NCI-H187 (cell line): ENCODE measurements at places on chromosomes 1 and 21.

- DNase-seq, result no peak
Observed at GRCh38 chr1:207811920-207812720, 60.3 kb downstream of the CD46 start.

DNA sequence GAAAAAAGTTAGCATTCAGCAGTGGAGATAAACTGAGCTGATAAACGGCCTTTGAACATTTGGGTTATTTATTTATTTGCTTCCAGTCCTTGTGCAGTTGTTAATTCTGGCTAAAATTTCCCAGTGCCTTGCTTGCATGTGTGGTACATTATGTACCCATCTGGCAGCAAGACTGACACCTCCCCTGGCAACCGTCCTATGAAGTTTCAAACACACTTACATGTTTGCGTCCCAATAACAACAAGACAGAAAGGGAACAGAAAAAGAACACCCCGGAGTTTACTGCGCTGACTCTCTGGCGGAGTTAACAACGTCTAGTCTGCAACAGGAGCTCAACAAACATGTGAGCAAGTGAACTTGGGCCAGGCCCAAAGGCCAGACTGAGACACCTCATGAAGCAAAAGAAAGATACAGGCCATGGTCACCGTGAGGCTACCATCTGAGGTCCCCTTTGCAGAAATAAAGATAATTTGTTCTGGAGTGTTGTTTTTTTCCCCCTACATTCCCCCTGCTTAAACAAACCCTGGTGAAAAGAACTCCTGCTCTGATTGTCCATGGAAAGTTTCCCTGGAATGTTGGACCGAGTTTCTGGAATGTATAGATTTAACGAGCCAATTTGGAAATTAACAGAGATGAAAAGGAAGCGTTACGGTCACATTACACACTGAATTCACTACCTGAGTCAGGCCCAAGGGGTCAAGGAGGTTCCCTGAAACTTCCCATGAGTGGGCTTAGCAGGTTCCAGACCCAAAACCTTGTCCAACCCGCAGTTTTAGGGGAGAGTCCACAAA is 33.4 kb downstream of the TRABD2B start:
- DNase-seq, result no peak

- DNase-seq, result peak; percentile 70
Observed at GRCh38 chr1:204398197-204399125, 13.2 kb downstream of the PPP1R15B start.

- DNase-seq, result peak; percentile 87
Observed at GRCh38 chr1:181101581-181102226, 13.2 kb downstream of the IER5 start.

DNA sequence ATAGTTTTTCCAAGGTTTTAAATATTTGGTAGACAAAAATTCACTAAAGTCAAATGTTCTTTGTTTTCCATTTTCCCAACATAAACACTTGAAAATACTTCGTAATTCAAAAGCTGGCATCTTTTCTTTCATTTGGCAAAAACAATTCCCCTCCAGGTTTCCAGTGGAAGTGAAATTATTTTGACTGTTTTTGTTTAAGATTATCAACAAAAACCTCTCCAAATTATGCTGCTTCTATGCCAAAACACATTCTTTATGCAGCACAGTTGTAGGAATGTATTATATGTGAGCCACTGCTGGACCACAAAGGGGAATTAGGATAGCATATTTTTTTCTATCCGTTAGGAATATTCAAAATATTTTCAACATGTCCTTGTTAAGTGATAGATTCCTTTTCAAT is 44.1 kb downstream of the SLC5A9 start:
- DNase-seq, result no peak

GRCh38 chr1:231940701-231941100 is 314.1 kb downstream of the DISC1 start:
- DNase-seq, result no peak

DNA sequence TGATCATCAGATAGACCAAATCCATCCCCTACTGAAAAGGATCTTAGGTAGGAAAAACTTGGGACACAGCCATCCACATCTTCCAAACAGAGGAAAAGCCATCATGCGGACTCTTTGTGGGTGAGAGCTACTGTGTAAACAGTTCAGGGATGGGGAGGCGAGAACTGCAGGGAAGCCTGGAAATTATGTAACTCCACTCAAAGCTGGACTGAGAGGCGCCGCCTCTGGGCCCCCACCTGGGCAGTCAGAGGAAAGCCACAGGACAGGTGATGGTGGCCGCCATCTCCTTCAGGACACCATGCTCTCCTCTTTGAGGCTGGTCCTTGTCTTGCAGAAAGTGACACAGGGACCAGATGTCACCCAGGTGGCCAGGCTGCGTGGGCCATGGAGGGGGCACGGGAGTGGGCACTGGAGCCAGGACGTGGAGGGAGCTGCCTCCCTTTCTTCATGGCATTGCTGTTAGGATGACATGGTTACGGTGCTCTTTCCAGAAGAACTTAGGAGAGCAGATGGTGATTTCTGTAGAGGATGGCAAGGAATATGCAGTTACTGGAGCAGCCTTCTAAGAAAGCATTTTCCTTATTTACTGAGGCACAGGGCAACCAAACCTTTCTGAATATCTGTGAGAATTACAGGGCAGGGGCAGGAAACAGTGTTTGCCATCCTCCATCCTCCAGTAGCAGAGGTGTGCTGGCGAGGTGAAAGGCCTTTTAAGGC is 32.0 kb upstream of the TDRD10 start:
- DNase-seq, result no peak

GRCh38 chr21:32386195-32386870 is 6.5 kb downstream of the URB1 start:
- no peak for DNase-seq

DNA sequence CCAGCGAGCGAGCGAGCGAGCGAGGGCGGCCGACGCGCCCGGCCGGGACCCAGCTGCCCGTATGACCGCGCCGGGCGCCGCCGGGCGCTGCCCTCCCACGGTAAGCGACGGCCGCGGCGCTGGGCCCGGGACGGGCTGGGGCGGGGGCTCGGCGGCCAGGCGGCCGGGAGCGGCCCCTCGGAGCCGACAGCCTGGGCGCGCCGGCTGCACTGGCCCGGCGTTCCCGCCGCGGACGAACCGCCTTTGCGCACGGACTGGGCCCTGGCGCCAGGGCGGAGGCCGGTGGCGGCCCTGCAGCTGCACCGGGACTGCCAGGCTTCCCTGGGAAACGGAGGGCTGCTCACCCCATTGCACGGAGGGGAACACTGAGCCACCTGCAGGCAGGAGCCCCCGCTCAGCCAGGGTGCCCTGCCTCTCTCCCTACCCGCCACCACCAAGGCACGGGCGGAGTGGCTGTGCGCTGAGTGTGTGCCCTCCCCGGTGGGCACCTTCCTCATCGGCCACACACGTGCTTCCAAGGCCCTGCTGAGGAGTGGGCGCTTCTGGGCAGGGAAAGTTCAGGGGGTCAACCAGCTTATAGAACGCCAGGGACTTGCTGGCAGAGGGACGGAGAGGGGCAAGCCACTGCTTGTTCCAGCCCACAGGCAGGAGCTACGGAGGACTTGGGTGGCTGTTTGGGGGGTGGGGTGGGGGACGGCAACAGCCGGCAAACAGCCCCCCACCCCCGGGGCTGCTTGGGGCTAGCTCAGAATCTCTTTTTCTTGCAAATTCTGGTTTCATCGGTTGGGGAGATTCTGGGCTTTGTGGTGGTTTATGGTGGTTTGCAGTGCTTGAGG is 532 bp downstream of the CSF1 start:
- DNase-seq, result no peak

DNA sequence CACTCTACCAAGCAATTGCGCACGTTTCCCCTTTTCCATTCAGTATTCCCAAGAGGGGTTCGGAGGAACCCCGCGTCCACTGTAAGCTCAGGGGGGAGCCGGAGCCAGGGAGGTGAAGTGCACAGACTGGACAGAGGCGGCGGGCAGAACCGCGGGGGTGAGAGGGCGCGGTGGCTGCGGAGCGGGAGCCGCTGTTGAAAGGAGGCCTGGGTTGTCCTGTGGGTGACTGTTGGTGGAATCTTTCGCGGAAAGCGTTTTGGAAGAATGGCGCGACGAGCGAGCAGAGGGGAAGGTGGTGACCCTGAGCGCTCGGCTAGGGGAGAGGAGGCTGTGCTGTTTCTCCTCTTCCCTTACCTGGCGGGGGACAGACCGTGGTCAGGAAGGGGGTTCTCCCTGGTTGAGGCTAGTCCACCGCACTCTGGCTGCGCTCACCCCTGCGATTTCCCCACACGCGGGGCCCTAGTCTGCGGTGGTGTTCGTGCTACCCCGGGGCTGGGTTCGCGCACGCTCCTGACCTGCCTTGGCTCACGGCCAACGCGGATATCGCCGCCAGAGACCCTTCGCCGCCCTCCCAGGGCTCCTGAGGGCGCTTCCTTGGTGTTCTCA is 92.8 kb downstream of the PRKAB2 start:
- no peak for DNase-seq
